ENCODE measurements at places on chromosomes 16 and 17.

- H3K27ac ChIP-seq = peak overlapping the region; percentile 57
- no peak for DNase-seq
- H3K4me1 ChIP-seq = no peaks in the 10 kb centered on the region
Observed at GRCh38 chr17:76004750-76005262, 4.2 kb downstream of the CDK3 start.

DNA sequence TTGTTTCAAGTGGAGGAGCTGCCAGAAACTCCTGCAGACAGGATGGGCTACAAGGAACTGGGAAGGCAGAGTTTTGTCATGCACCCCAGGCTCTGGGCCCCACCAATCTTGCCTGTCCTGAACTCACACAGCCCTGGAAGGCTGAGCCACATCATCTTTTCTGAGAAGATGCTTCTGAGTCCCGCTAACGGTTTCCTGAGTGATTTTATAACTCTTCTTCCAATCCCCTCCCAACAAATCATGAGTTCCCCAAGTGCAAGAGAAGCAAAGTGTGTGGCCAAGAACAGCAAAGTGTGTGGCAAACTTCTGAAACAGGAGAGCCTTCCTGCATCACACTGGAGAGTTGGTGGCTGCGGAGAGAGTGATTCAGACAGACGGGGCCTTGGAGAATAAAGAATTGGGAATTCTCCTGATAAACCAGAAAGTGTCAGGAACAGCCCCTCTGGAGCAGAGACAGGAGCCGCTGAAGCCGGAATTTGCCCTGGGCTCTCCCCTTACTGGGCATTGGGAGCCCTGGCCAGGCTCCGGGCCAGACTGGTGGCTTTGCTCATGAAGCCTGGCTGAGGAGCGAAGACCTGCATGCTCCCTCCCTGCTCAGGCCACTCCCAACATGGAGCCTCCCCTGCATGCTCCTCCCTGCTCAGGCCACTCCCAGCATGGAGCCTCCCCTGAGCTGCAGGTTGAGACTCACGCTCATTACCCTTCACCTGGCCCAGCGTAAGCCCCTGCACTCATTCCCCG lies 47.2 kb downstream of the PITPNM3 start:
- H3K36me3 ChIP-seq = no peaks in the 10 kb centered on the region
- no peak for DNase-seq
- H3K4me1 ChIP-seq = no peaks in the 10 kb centered on the region
- no peak overlapping the region for H3K4me3 ChIP-seq
- H3K27me3 ChIP-seq = peaks cover 20% of the 10 kb centered on the region

- no peaks in the 10 kb centered on the region for H3K27me3 ChIP-seq
- H3K36me3 ChIP-seq = peaks cover 3% of the 10 kb centered on the region
- peaks cover 14% of the 10 kb centered on the region for H3K4me1 ChIP-seq
- no peak for DNase-seq
Observed at GRCh38 chr17:21165922-21166594, 39.3 kb downstream of the DHRS7B start.

DNA sequence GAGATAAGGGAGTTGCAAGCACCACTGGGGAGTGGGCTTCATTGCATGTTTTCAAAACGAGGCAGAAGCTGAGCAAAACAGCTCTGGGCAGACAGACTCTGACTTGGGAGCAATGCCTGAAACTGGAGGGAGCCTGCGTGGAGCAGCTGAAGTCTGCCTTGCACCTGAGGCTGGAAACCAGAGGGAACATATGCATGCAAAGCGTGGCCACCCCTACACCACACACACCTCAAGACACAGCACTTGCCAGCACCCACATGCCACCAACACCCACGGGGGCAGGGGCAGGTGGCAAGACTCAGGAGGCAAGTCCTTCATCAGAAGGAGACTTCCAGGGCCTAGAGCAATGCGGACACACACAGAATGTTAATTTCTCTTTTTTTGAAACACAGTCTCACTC lies 45.8 kb downstream of the COTL1 start:
- H3K4me3 ChIP-seq = peak overlapping the region; percentile 53
- peaks cover 14% of the 10 kb centered on the region for H3K4me1 ChIP-seq
- H3K27me3 ChIP-seq = no peaks in the 10 kb centered on the region

GRCh38 chr16:56451753-56452689 lies 667 bp downstream of the OGFOD1 start:
- no peak for DNase-seq
- peak overlapping the region; percentile 84 for H3K4me3 ChIP-seq
- no peaks in the 10 kb centered on the region for H3K27me3 ChIP-seq
- H3K27ac ChIP-seq = peak overlapping the region; percentile 98
- peaks cover 44% of the 10 kb centered on the region for H3K36me3 ChIP-seq
- H3K4me1 ChIP-seq = peaks cover 38% of the 10 kb centered on the region

DNA sequence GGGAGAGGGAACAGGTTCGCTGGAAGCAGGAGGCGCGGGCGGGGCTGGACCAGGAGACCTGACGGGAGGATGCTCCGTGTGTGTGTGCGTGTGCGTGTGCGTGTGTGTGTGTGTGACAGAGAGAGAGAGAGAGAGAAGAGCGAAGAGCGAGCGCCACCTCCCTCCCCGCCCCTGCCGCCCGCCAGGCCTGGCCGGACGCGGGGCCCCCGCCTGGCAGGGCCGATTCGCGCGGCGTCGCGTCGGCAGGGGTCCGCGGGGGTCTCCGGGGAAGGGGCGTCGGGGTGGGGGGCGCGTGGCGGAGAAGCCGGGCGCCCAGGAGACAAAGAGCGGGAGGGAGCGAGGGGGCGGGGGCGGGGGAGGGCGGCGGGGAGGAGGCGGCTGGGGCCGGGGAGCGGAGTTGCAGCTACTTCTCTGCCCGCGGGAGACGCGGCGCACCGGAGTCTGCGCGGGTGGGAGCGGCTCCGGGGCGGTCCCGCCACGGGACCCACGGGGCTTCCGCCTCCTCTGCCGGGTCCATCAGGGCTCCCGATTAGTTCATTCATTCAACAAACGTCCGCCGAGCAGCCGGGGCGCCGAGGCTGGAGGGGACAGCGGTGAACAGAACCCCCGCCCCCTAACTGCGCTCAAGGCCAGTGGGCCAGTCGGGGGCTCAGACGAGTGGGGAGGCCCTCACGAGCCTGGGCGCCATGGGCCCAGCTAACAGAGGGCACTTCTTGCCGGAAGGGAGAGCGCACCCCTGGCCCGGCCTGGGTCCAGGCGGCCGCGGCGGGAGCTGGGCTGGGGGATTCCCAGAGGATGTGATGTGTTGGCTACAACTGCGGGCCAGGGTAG lies at the start of gene SAMD14:
Gene SAMD14, minus strand, starts transcription at position 433 of the 831 bp plus-strand sequence. CDS start 5,201 bp downstream, outside the sequence.
- H3K4me3 ChIP-seq = peak within 1 kb of the TSS; percentile 81
- peaks cover 28% of the 10 kb centered on the region for H3K36me3 ChIP-seq
- peaks cover 14% of the 10 kb centered on the region for H3K27me3 ChIP-seq
- DNase-seq = peak; percentile 41
- H3K4me1 ChIP-seq = peaks cover 24% of the 10 kb centered on the region
- H3K27ac ChIP-seq = peak within 1 kb of the TSS; percentile 68

GRCh38 chr16:49011901-49012300 lies 269.7 kb downstream of the CBLN1 start:
- H3K36me3 ChIP-seq = no peaks in the 10 kb centered on the region
- no peak for DNase-seq
- no peak overlapping the region for H3K4me3 ChIP-seq
- H3K4me1 ChIP-seq = no peaks in the 10 kb centered on the region
- no peak overlapping the region for H3K27ac ChIP-seq

GRCh38 chr17:50884439-50885311 lies 18.5 kb upstream of the TOB1 start:
- no peaks in the 10 kb centered on the region for H3K27me3 ChIP-seq
- no peaks in the 10 kb centered on the region for H3K36me3 ChIP-seq
- peak overlapping the region; percentile 28 for H3K27ac ChIP-seq
- no peak overlapping the region for H3K4me3 ChIP-seq
- H3K4me1 ChIP-seq = peaks cover 19% of the 10 kb centered on the region

GRCh38 chr17:68944435-68945035 lies 10.7 kb downstream of the ABCA8 start:
- no peaks in the 10 kb centered on the region for H3K4me1 ChIP-seq
- H3K36me3 ChIP-seq = no peaks in the 10 kb centered on the region
- peaks cover 10% of the 10 kb centered on the region for H3K27me3 ChIP-seq
- no peak overlapping the region for H3K27ac ChIP-seq
- no peak overlapping the region for H3K4me3 ChIP-seq
- no peak for DNase-seq

- no peak for DNase-seq
- peaks cover 14% of the 10 kb centered on the region for H3K27me3 ChIP-seq
- no peak overlapping the region for H3K4me3 ChIP-seq
Observed at GRCh38 chr16:10121491-10121890, 60.7 kb downstream of the GRIN2A start.

- no peaks in the 10 kb centered on the region for H3K36me3 ChIP-seq
- H3K4me1 ChIP-seq = no peaks in the 10 kb centered on the region
- no peak for DNase-seq
- H3K27me3 ChIP-seq = peaks cover 30% of the 10 kb centered on the region
- no peak overlapping the region for H3K27ac ChIP-seq
Observed at GRCh38 chr16:10228779-10229178, 46.6 kb upstream of the GRIN2A start.

DNA sequence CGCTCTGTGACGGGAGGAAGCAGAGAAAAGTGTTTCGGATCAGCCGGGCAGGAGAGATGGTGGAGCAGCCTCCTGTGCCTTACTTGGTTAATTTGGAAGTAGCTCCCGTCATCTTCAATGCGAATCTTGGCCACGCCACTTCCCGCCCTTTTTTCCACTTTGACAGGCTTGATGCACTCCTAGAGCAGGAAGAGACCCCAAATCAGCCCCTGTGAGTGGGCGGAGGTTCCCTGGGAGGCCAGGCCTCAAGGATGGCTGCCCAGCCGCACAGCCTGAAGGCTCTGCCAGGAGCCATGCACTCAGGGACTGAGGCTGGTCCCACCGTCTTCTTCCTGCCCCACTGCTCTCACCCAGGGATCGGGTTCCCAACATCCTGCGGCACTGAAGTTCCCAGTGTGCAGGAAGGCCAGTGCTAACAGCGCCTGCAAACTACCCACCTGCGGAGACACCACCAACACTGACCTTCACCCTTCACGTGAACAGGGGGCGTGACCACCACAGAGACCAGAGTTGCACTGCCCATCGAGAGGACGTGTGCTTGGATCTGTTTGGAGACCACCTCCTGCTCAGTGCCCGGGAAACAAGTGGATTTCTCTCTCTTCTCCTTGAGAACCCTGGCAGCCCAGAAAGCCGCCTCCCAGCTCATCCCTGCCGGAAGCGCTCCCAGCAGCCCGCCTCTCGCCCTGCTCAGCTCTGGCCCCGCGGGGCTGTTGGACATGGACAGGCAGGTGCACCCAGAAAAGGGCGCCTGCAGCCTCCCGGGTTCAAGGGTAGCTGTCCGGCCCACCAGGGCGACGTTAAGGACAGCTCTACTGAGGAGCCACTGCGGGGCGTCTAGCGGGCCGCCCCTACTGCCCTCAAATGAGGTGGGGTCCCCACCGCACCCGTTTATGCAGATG lies 988 bp downstream of the CIAO3 start:
- peaks cover 30% of the 10 kb centered on the region for H3K36me3 ChIP-seq
- H3K4me3 ChIP-seq = peak overlapping the region; percentile 73
- H3K27me3 ChIP-seq = no peaks in the 10 kb centered on the region
- H3K4me1 ChIP-seq = peaks cover 3% of the 10 kb centered on the region
- H3K27ac ChIP-seq = peak overlapping the region; percentile 56

DNA sequence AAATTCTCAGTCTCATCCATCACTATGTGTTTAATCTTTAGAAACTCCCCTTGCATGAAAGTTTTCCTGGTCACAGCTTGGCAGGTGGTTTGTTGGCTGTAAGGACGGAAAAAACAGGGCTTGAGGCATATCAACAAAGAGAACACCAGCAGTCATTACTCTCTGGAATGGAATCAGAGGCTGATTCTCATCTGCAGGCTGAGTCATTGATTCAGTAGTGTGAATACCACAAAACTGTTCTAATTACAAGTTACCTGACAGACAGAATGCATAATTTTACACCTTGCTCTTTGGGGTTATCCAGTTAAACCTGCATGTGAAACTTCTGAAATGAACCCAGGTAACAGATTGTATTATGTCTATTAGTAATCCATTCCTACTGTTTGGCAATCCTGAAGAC lies 11.5 kb upstream of the SLFN12L start:
- H3K36me3 ChIP-seq = peaks cover 3% of the 10 kb centered on the region
- H3K27me3 ChIP-seq = no peaks in the 10 kb centered on the region
- no peak overlapping the region for H3K4me3 ChIP-seq
- no peaks in the 10 kb centered on the region for H3K4me1 ChIP-seq

- no peaks in the 10 kb centered on the region for H3K27me3 ChIP-seq
- no peak overlapping the region for H3K4me3 ChIP-seq
- no peak overlapping the region for H3K27ac ChIP-seq
Observed at GRCh38 chr17:80429356-80430275, 14.6 kb downstream of the ENDOV start.
